NCI-H748 treated with DMSO at 0.1 percent for 48 hours (cell line): ENCODE measurements at places on chromosomes 3 and 15.
A peak's percentile ranks its signal among the peaks of the same experiment; 100 is the strongest.

DNA sequence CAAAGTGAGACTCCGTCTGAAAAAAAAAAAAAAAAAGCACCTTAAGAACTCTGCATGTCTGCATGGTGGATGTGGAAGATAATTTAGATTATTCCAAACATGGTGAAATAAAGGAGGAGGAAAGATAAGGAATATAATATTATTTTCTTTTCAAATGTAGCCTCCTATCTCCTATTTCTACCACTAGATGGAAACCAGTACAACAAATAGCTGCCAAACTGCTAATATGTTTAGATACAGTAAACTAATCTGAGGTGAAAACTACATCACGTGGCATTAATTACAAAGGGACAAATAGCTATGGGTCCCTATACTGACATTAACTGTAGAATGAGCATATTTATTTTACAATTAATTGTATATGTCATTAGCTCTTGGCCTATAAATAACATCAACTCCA, 197.8 kb downstream of the TBC1D5 start:
- no peak for DNase-seq

- no peak for DNase-seq
Observed at GRCh38 chr3:188458756-188459155, 304.8 kb downstream of the LPP start.

GRCh38 chr15:48823237-48823636, 12.4 kb upstream of the CEP152 start:
- no peak for DNase-seq

- no peak for DNase-seq
Observed at GRCh38 chr3:62109534-62109933, 263.8 kb downstream of the FEZF2 start.

DNA sequence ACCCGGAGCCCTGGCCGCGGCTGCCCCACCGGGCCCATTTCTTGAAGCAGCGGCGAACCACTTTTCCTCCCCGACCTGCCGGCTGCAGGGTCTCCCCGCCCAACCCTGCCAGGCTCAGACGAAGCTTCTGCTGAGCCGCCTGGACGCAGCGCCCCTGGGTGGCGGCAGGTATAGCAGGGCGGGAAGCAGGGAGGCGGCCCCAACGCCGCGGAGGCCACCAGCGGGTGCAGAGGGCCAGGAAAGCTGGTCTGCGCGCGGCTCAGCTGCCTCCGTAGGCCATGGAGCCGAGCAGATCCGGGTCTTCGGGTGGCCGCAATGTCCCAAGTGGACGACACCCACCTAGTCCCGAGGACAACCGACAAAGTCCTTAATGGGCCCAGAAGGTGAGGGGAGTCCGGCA, 21.9 kb upstream of the SRPRB start:
- no peak for DNase-seq

- no peak for DNase-seq
Observed at GRCh38 chr3:71500696-71501095, 82.8 kb downstream of the FOXP1 start.

DNA sequence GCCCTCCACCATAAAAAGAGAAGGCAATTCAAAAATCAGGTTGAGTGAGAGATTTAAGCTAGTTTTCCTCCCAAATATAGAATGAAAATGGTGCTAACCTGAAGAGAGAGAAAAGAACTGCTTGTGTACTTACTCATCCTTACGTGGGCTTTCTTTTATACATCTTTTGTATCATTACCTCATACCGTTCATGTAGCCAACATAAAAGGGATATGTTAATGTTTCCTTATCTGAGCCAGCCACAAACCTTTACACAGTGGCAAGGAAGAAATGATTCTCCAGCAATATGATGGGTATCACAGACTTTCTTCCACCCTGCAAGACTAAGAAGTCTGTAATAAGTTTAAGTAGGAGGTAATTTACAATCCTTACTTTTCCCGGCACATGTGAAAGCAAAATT, 600.8 kb upstream of the ZNF385D start:
- DNase-seq = no peak

DNA sequence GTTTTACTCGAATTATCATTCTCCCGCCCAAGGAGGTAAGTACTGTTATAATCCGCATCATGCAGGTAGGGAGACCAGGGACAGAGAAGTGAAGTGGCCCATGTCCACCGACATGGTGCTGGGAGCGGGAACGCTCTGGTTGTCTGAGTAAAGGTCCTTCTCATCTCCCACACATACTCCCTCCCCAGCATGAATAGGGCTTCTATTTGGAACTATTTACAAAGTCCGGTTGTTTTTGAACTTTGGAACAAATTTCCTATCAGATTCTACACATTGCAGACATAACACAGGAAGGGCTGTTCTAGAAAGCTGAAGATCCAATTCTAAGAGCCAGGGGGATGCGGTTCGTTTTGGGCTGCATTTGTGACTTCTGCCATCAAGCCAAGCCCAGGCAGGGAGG, 94.8 kb upstream of the TLE3 start:
- DNase-seq = no peak

- no peak for DNase-seq
Observed at GRCh38 chr3:52292247-52293065, 4.8 kb downstream of the GLYCTK start.

DNA sequence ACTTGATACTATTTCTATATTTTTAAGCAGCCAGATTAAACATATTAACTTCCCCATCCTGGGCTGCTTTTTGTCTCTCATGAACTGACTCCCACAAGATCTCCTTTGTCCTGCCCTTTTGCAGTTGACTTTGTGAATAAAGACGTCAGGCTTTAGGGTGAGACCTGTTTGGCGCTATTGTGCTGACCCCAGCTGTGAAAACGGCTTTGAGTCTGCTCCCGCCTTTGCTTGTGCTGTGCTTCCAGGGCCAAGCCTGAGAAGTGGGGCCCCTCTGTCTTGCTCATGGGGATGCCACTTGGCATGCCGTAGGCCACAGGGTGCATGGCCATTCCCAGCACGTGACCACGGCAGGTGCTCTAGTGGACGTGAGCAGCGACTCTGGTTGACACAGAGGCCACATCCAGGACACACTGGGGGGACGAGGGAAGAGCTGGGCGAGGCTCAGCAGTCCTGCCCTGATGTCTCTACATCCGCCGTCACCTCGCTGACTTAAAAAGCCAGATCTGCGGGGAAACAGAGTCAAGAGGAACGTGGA, 268.9 kb upstream of the LYSMD4 start:
- DNase-seq = no peak

DNA sequence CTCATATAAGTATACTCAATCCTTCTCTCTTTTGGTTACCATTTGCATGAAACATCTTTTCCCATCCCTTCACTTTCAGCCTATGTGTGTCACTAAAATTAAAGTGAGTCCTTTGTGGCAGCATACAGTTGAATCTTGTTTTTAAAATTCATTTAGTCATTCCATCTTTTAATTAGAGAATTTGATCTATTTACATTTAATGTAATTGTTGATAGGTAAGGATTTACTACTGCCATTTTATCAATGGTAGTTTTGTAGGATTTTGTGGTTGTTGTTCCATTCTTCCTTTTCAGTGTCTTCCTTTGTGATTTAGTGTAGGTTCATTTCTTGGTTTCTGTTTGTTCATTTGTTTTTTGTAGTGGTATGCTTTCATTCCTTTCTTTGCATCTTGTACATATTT, 191.9 kb upstream of the CTNNB1 start:
- DNase-seq = no peak

- no peak for DNase-seq
Observed at GRCh38 chr3:27322634-27323033, 46.5 kb downstream of the NEK10 start.

DNA sequence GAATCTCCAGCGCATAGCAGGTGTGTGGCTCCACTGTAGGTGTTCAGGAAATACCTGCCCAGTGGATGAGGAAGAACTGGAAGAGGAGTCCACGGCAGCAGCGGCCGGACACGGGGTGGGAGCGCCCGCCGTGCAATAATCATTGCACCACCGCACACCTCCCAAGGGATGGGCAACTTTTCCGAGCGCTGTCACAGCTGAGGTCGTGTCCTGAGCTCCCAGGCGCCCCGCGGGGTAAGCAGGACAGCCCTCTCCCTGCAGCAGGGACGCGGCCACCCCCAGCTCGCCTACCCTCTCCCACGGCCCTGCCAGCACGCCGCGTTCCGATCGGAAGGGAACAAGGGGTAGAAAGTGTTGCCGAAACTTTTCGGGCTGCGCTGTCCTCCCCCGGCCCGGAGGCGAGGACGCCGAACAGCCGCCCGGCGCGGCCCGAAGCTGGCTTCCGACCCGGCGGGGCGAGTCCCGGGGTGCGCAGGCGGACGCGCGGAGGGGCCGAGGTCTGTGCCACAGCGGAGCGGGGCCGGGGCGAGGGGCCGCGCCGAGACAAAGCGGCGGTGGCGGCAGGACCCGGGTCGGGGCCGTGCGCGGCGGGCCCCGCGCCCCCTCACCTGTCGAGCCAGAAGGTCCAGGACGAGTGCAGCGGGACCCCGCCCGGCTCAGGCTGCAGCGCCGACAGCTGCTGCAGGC, 475 bp downstream of the EIF4E3 start:
- DNase-seq = peak; percentile 45

DNA sequence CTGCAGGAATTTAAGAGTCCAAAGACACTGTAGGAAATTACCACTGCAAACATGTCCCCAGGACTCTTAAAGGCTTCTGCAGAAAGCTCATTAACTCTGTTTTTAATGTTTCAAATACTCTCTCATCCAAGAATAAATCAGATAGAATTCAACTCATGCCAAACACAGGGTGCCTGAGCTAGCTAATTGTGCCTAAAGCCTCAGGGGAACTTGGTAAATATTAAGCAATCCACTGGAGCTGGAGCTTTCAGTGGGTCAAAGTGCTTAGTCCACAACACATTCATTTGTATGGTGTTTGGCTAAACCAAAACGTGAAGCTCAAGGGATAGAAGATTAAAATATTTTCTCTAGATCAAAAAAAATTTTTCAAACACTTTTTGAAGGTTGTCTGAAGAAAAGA, 131.4 kb downstream of the THRB start:
- no peak for DNase-seq

GRCh38 chr3:98793971-98794370, 30.8 kb downstream of the ST3GAL6 start:
- DNase-seq = no peak

DNA sequence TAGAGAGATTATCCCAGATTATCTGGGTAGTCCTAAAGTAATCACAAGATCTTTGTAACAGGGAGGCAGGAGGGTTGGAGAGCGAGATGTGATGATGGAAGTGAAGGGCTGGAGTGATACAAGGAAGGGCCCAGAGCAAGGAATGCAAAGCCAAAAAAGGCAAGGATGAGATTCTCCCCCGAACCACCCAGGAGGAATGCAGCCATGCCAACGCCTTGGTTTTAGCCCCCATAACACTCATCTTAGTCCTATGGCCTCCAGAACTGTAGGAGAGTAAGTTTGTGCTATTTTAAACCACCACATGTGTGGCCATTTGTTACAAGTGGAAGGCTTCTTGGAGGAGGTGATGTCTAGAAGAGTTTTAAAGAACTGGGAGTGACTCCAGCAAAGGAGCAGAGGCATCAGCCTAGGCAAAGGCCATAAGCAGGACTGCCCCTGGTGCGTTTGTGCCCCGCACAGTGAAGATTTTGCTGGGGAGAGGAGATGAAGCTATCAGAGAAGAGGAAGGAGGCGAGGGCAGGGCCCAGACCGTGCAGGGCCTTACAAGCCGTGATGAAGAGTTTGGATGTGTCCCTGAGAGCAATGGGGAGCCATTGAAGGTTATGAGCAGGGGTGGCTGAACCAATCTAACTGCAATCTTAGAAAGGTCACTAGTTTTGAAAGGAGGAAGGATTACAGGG, 25.3 kb upstream of the CORO2B start:
- DNase-seq = no peak

- DNase-seq = no peak
Observed at GRCh38 chr15:90592131-90592881, 62.6 kb downstream of the CRTC3 start.

- no peak for DNase-seq
Observed at GRCh38 chr3:13237776-13238490, 164.7 kb upstream of the IQSEC1 start.

DNA sequence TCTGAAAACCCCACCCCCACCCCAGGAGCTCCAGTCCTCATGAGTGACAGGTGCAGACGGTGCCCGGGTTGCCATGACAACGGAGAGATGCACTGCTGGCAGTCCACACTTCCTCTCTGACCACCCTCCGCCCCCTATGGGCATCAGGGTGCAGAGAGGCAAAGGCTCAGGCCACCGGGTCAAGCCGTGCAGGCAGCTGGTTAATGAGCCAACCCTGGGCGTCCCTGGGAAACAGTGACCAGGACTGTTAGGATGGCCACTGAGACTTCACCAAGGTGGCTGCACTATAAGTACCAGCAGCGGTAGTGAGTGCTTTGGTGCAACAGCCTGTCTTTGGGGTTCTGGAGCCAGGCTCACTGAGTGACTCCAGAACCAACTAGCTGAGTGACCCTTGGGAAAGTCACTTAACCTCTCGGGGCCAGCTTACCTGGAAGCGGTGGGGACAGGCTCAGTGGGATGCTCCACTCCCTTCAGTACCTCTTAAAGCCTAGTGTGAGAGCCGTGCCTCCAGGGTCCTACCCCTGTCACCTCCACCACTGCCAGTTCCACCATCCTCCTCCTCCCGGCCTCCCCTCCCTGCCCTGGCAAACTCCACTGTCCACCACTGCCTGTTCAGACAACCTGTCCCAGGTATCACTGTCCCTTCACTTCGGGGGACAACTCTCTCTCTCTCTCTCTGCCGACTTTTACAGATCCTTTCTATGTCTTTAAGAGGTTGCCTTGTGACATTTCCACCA, 121.0 kb upstream of the PRR20G start:
- no peak for DNase-seq

GRCh38 chr3:44984335-44984734, 8.3 kb downstream of the EXOSC7 start:
- DNase-seq = no peak

DNA sequence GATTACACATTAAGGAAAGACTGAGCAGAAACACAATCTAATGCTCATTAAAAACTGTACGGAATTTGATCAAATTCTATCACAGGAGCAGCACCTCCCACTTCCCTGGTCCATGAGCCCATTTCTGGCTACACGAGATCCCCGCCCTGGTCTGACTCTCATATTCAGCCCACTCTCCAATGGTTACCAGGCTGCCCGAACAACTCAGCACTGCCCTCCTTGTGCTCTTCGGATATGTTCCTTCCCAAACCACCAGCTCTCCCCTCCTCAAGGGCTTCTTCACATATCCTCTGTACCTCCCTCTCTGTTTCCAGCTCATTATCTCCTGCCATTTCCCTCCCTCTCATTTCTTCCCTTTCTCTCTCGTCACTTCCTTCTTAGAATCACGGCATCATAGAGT, 180.5 kb downstream of the RSL24D1 start:
- no peak for DNase-seq

- DNase-seq = no peak
Observed at GRCh38 chr3:153158961-153159735, 2.9 kb upstream of the RAP2B start.

GRCh38 chr3:87674397-87675161, 384.2 kb downstream of the CGGBP1 start:
- DNase-seq = no peak

DNA sequence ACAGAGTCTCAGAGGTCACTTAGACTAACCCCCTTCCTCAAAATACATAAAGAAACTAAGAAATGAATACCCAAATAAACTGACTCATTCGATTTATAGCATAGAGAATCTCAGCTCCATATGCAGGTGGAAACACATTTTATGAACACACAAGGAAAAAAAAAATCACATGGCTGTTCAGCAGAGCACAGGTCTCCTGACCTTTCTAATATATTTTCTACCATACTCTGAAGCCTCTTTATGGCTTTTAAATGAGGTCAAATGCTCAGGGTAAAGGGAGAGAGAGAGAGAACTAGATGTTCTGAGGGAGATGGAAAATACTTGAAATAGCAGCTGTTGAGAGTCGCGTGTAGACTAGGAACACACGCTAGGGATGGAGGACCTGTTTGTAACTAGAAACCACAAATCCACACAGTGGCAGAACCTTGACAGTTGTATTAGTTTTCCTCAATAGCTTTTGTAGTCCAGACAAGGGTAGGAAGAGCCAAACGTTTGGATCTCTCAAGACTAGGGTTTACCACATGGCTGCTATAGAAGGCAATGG, 165.3 kb downstream of the FMN1 start:
- no peak for DNase-seq
